ENCODE measurements at places on chromosomes 4 and X. TPM values are rescaled to one million over a fixed set of nuclear protein-coding genes. Genes with fewer than 3 reads are reported as not detected.

Gene N4BP2
- total RNA-seq: 19.3 TPM

Gene TMEM154
- 18.1 TPM for total RNA-seq

Gene SPIN2A
- 0.45 TPM for total RNA-seq

Gene ATP2B3
- total RNA-seq: not detected

Gene TCEAL3
- total RNA-seq: 5.6 TPM

Gene DCAF8L2
- total RNA-seq: not detected

Gene SPINK2
- not detected for total RNA-seq

Gene TLR2
- 1.6 TPM for total RNA-seq

Gene BANK1
- not detected for total RNA-seq

Gene LGI2
- total RNA-seq: not detected

Gene LDOC1
- 8.7 TPM for total RNA-seq

Gene IL1RAPL2
- not detected for total RNA-seq

Gene TMPRSS11B
- total RNA-seq: not detected

Gene CLCN5
- total RNA-seq: 2.5 TPM

Gene CFAP47
- not detected for total RNA-seq

Gene SPIN4
- 4.4 TPM for total RNA-seq

Gene ETDB
- not detected for total RNA-seq

Gene PDGFC
- not detected for total RNA-seq
